Activated gamma-delta T cell treated with anti-CD3 and anti-CD28 coated beads, Interleukin-2, amount 50 U/mL, for 16 hours (primary cell): ENCODE measurements at places on chromosomes 3 and 15.
A peak's percentile ranks its signal among the peaks of the same experiment; 100 is the strongest.

DNA sequence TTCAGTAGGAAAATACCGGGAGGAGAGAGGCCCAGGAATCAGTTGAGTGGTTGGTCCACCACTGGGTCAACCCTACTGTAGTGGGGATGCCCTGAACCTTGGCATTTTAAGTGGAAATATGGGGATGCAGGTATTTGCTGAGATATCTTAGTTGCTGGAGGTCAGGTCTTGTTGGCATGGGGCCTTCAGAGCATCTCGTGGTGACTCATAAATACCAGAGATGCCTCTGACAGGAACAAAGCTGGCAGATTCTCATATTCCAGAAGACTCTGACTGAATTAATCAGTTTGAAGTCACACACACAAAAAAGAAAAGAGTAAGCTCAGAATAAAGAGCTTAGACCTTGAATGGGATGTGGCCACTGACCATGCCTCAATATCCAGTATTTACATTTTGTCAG is 91.6 kb downstream of the CACNA2D3 start:
- no peak for DNase-seq

- no peak for DNase-seq
These were observed 6.5 kb downstream of the NT5DC2 start for GRCh38 chr3:52527039-52527731.

- no peak for DNase-seq
These were observed 56.1 kb upstream of the KIF23 start for GRCh38 chr15:69357773-69358771.

DNA sequence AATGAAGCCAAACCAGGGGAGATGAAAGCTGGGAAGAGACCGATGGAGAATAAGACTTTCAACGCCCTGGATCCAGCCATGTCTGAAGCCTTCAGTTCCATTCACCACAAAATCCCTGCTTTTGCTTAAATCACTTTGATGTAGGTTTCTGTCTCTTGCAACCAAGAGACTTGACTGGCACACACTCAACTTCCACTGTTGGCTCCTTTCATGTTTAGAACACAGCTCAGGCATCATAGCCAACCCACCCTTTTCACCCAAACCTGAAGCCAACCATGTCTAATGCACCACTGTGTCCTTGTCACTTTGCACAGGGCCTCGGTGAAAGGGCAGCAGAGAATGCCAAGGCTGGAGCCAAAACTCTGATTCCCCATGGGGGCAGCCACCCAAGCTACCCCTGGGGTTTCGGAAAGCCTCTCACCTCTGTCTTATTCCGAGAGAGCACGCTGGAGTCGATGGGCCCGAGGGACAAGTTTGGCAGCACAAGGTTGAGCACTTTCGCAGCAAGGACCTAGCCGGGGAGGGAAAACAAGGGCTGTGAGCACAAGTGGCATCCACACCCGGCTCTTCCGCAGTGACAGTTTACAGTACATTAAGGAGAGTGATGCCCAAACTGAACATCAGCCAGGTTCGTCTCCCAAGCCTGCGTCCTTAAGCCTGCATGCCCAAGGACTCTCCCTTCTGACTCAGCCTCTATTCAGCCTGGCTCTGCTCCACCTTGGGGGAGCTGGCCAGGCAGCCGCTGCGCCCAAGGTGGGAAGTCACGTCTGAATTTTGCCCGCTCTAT is 37.6 kb downstream of the ABTB1 start:
- no peak for DNase-seq

DNA sequence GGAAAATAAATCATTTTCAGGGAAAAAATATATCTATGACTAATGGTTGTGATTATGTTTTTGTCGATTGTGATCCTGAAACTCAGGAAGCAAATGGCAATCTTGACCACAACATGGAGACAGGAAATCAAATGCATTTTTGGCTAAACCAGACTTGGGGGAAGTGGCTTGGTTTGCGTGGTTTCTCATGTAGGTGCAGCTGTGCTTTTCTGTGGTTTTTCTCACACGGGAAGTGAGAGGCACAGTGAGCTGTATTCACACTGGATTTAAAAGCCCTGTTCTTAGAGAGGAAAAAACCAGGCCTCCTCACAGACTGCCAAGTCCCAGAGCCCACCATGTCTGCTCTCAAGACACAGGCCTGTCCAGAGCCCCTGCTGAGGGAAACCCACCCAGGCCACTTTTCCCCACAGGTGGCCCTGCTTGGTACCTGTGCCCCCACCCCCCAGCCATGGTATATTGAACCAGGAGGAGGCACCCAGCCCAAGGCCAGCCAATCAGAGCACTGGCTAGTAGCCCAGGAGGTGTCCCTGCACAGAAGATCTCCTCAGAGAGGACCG is 46.1 kb downstream of the BTD start:
- peak; percentile 37 for DNase-seq

- no peak for DNase-seq
These were observed 116.3 kb downstream of the PGPEP1L start for GRCh38 chr15:98891301-98891700.

- DNase-seq: no peak
These were observed 68.9 kb downstream of the SYN2 start for GRCh38 chr3:12073106-12073505.

GRCh38 chr3:129424185-129424841 is 4.1 kb downstream of the EFCAB12 start:
- no peak for DNase-seq

GRCh38 chr3:112007633-112008032 is 8.9 kb downstream of the TAGLN3 start:
- no peak for DNase-seq

DNA sequence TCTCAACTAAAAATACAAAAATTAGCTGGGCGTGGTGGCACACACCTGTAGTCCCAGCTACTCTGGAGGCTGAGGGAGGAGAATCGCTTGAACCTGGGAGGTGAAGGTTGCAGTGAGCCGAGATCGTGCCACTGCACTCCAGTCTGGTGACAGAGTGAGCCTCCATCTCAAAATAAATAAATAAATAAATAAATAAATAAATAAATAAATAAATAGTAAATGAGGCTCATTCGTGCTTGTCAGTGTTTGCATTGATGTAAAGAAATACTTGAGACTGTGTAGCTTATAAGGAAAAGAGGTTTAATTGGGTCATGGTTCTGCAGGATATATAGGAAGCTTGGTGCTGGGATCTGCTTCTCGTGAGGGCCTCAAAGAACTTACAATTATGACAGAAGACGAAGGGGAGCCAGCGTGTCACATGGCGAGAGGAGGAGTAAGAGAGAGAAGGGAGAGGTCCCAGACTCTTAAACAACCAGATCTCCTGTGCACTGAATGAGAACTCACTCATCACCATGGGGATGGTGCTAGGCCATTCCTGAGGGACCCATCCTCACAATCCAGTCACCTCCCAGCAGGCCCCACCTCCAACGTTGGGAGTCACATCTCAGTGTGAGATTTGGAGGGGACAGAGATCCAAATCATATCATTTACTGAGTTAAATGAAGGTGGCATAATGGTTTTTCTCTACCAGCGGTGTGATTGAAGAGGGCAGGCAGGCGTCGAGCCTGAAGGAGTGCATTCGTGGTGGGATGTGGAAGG is 104.5 kb downstream of the FNDC3B start:
- DNase-seq: no peak

- DNase-seq: no peak
These were observed 127.1 kb downstream of the SV2B start for GRCh38 chr15:91227117-91227516.
